Vagina (tissue), 2 donors: ENCODE measurements at places on chromosomes 16 and 17. TPM values are rescaled to one million over a fixed set of nuclear protein-coding genes. Genes with fewer than 3 reads are reported as not detected.

Gene SKAP1
- total RNA-seq = 5.6 TPM

Gene SLFN14
- not detected for total RNA-seq

Gene RBBP6
- 38.5 TPM for total RNA-seq

Gene UBALD1
- 16.9 TPM for total RNA-seq

DNA sequence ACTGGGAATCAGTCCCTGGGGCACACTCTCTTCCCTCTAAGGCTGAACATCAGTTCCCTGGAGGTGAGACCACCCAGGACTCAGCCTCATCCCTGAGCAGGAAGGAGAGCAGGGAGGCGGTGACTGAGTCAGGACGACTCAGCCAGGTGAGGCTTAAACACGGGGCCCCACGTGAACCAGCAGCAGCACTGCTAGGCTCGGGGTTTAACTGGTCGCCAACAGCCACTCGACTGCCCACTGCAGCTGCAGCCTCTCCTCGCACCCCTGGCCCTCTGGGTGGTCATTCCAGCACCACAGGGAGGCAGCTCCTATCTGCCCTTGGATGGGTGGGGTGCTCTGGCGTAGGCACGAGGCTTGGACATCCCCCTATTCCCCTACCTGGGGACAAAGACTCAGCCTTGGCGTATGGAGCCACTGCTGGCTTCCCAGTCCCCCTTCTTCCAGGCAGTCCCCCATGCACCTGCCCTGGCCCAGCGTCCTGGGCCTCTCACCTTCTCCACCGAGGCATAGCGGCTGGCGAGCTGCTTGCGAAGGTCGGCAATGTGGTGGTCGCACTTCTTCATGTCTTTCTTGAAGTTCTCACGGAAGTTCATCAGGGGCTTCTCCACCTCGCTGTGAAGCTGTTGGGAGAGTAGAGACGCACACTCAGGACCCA, 21.2 kb upstream of the RCVRN start:
- DNase-seq = no peak

DNA sequence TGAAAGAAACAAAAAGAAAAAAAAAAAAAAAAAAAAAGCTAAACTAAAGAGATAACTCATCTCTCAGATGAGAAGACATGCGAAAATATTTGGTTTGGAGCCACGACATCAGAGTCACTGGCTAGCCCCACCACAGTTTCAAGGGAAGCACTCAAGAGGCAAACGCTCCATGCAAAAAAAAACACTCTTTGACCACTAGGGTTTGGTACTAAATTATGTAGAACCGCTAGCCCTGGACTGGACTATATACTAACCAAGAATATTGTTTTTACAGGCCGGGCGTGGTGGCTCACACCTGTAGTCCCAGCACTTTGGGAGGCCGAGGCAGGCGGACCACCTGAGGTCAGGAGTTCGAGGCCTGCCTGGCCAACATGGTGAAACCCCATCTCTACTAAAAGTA, 37.3 kb downstream of the METTL16 start:
- no peak for DNase-seq

DNA sequence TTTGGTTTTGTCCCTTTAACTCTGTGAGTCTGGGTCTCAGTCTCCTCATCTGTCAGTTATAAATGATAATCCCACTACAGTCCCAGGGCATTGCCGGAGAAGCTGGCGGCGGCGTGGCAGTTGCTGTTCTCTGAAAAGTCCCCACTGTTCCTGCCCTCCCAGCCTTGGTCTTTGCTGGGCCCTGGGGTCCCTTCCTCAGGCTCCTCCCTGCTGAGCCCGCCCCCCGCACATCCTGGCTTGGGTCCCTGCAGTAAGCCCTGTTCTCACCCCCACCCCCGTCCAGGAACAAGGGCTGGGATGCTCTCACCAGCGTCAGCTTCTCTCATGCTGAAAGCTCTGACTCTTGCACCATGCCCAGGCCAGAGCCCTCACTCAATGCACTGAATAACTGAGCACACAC, 35.3 kb upstream of the PEMT start:
- DNase-seq = no peak

DNA sequence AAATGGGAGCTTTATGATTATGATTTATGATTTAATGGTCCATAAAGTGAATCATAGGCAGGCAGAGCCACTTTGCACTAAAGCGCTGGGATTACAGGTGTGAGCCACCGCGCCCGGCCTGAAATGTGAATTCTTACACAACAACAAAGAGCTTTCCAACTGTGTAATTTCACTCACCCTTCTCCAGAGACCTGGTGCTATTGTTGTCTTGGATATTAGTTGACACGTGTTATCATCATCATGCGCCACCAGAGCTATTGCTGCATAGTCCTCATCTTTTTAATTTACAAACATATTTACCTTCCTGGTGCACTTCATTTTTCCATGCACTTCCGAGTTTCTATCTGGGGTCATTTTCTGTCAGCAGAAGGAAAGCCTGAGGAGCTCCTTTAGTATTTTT, 4.8 kb upstream of the UTS2R start:
- no peak for DNase-seq

GRCh38 chr16:65532258-65532657, 410.4 kb upstream of the CDH11 start:
- DNase-seq = no peak

DNA sequence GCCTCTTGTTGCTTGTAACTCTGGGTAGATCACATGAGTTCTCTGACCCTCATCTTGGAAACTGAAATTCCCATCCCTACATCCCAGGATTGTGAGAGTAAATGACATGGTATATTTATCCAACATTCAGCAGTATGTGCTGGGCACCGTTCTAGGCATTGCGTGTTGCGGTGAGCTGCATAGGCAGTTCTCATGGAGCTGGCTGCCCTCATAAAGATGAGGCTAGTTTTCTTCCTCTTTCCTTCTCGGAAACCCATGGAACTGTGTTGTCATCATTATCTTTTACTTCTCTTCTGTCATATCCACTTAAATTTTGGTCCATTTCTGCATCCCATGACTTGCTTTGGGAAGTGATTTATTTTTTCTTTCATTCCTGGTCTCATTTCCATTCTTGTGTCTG, 17.2 kb downstream of the CMIP start:
- DNase-seq = no peak

DNA sequence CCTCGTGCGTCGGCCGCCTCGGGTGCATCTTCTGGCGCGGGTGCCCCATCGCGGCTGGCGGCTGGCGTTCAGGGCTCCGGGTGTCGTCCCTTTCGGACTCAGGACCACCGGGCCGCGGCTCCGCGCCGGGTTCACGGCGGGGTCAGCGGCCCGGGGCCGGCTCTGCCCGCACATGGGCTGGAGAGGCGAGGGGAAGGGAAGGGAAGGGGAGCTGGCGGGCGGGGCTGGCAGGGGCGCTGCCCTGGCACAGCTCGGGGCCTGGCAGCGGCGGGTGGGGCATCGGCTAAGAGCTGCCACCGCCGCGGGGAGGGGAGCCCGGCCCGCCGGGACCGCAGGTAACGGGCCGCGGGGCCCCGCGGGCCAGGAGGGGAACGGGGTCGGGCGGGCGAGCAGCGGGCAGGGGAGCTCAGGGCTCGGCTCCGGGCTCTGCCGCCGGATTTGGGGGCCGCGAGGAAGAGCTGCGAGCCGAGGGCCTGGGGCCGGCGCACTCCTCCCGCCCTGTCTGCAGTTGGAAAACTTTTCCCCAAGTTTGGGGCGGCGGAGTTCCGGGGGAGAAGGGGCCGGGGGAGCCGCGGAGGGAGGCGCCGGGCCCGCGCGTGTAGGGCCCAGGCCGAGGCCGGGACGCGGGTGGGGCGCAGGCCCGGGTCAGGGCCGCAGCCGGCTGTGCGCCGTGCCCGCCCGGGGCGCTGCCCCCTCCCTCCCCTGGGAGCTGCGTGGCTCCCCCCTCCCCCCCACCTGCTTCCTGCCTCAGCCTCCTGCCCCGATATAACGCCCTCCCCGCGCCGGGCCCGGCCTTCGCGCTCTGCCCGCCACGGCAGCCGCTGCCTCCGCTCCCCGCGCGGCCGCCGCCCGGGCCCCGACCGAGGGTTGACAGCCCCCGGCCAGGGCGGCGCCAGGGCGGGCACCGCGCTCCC, 646 bp downstream of the HIC1 start:
- no peak for DNase-seq

- no peak for DNase-seq
Observed at GRCh38 chr17:42130310-42130936, 7.8 kb downstream of the HSPB9 start.

DNA sequence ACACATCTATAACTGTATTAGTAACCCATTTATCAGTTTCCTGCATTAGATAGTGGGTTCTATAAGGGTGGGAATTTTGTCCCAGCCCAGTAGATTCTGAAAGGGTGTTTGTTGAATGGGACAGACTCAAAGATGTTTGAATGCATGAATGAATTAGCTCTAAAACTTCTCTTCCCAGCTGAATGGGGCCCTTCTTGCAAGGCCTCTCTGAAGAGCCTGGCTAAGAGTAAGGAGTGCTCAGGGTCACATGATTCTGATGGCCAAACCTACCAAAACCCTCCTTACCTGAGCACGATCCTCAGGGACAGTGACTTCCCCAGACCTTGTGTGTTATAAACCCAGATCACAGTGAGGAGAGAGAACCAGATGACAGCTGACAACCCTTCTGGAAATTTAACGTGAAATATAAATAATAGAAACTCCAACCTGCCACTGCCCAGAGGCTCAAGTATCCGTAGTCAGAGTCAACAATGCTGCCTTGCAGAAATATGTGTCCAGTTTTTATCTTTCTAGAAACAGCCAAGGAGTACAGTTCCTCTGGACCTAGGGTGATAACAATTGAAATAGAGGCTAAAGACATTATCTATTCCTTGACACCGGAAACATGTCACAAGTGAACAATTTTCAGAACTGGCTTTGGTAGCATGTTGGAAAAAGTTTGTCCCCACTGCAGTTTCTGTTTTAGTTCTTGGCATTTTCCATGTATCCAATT, 268.9 kb upstream of the MAF start:
- DNase-seq = no peak

DNA sequence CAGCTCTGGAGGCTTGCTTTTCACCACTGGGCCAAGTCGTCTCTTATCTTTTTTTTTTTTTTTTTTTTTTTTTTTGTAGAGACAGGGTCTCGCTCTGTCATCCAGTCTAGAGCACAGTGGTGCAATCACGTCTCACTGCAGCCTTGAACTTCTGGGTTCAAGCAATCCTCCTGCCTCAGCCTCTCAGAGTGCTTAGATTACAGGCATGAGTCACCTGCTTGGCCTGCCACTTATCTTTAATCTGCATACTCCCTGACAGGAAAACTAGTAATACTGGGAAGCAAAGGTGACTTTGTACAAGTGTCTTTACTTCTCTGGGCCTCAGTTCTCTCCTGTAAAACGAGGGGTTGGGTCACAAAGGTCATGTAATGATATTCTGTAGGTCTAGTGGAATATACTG, 15.0 kb downstream of the NTN1 start:
- no peak for DNase-seq

GRCh38 chr16:51550800-51551347, 399.8 kb upstream of the SALL1 start:
- DNase-seq = no peak
